ENCODE measurements at places on chromosomes 12 and 14.

DNA sequence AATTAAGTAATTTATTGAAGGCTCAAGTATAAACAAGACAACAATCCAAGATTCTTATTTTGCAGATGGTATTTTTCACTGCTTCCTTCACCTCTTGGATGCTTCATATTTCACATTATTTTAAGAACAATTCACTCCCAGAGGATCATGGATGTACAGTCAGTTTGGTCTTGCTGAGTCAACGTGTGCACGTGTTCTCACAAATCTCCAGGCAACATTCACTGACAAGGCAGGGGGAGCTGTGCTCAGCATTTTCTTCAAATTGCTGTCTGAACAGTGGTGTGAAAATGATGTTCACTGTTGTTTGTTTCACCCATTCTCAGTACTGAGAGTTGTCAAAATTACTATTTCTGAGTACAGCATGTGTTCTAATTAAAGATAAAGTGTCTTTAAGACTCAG lies 118.3 kb upstream of the SLC38A4 start:
- DNase-seq = peak; percentile 63

DNA sequence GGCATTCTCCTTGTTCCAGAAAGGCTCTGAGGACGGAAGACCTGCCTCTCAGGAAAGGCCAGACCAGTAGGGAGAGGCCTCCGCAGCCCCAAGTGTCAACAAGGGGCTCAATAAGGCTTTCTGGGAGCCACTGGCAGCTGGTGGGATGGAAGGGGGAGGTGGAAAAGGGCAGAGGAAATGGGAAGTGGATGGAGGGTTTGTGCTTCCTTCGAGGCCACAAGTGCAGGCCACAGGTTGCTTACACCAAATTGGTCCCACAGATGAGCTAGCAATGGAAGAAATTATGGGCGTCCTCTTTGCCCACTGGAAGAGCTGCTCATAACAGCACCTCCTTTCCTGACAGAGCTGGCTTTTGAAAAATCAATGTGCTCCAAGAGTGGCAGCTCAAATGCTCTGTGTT lies 28.2 kb downstream of the P2RX4 start:
- DNase-seq = no peak

- DNase-seq = no peak
These were observed 33.2 kb downstream of the RPH3A start for GRCh38 chr12:112824701-112825100.

DNA sequence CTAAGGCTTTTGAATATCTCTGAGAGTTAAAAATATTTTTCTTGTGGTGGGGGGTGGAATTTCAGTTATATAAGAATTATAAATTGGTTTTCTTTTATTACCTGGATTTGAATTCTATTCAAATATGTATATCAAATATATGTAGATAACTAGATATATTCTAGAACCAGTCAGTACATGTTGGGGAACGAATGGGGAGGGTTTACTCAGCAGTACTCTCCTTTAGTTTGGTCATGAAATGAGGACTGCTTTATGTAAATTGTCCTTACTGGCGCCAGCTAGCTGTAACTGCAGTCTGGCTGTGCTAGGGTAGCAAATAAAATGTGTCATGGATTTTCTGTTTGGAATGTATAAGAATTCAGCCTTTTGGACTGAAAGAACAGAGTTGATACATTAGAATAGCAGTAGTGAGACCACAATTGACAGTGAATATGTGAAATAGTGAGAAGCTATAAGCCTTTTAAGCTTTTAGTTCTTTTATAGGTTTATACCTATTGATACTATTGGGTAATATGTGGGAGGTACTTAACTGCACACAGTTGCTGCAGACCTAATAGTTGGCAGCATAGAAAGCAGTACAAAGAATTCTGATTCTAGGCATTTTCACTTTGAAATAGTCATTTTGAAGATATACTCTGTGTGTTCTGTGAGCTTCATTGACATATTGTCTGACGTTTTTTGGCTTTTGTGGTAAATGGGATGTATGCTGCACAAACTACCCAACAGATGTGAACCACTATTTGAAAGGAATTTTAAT lies 29.0 kb downstream of the ATF7IP start:
- peak; percentile 78 for DNase-seq

GRCh38 chr12:68509242-68509641 lies 101.5 kb upstream of the RAP1B start:
- DNase-seq = no peak

DNA sequence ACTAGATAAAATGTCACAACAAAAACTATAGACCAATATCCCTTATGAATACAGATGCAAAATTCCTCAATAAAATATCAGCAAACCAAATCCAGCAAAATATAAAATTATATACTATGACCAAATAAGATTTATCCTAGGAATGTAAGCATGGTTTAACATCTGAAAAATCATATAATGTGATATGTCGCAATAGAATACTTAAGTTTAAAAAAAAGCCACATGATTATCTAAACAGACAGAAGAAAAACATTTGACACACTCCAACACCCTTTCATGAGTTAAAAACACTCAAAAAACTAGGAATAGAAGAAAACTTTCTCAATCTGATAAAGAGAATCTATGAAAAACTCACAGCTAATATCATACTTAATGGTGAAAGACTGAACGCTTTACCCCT lies 20.3 kb downstream of the ANGEL1 start:
- DNase-seq = no peak

DNA sequence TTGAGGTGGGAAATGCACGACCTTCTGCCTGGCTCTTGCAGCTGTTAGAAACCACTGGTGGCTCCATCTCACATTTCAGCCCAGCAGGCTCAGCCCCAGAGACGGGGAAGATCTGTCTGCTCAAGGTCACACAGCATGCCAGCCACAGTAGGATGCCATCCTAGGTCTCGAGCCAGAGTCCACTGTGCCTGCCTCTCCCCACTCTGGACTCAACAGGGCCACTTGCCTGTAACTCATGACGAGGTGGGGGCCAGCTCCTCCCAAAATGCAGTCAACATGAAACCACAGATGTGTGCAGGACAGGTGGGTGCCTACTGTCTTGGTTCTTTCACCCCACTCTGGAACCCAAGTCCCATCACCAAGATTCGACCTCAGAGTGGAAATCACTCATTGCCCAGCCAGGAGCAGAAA lies 23.2 kb downstream of the BCL11B start:
- no peak for DNase-seq

DNA sequence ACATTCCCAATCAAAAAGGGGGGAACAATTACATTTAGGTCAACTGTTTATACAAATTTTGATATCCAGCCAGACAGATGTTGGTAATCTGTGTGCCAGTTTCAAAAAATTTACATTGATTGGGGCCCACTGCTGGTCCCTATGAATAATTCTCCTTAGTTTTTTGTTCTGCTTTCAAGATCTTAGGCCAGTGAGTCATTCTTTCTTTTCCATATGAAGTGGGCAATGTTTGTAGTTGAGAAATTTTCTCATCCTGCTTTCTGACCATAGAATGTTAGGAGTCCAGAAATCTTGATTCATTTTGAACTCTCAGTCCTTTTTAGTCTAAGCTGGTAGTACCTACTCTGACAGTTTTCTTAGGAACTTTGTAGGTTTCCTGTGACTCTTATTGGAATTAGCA lies 244.3 kb downstream of the DIO2 start:
- DNase-seq = no peak

- no peak for DNase-seq
These were observed 45.7 kb upstream of the GRIP1 start for GRCh38 chr12:66724616-66725015.

DNA sequence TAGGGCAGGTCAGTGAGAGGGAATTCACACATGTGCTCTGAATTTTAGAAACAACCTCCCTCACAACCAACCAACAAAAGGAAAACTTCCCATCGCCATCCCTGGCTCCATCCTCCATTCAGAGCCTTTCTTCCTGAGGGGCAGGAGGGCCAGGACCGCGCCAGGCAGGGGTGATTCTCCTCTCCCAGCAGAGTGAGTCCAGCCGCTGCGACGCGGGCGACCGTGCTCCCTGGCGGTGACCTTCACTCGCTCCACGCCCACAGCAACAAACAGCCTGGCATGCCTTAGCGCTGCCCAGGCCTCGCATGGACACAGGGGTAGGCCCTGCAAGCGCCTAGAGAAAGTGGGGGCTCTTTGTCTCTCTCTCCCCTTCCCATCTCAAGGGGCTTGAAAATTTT lies 3.7 kb downstream of the GALNT9 start:
- DNase-seq = no peak

DNA sequence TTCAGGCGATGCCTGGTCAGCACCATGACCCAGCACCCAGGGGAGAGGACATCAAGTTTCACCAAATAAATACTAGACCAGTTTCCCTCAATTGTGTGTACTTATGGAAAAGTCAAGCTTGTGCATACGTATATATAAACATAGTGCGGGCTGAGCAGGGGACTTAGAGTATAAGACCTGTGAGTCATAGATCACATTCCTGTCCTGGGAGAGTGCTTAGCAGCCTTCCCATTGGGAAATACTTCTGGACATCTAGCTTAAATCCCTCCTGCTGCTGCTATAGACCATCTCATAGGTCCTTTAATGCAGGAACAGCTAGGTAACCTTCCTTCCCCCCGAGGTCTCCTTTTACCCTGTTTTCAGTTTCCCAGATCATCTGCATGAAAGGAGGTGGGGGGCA lies 51.9 kb downstream of the PRMT8 start:
- peak; percentile 27 for DNase-seq

DNA sequence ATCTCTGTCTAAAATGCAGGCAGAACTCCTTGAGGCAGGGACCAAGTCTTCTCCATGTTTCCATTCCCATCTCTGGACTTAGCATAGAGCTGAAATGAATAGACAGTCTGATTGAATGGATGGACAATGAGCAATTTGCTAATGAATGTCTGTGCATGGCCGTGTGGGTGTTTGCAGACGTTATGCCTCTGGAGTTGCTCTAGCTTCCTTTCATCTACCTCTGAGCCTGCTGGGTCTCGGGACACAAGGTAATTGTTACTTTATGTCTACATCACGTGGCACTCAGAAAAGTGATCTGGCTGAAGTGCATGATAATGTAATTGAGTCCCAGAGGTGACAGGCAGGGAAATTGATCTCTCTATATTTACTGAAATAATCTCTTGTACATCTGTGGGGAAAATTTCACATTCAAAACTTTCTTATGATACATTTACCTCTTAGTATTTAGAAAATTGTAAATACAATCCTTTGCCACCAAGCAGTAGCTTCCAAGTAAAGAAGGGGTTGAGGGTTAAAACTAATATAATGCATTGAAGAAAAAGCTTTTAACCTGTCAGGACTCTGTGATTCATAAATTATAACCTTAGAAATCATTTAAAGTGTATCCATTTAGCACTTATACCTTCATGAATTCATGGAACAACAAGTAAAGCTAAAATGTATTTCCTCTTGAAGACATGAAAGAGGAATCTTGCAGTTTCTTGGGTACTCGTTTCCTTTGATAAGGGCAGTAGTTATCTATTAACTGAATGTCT lies 424.1 kb downstream of the APAF1 start:
- DNase-seq = no peak

DNA sequence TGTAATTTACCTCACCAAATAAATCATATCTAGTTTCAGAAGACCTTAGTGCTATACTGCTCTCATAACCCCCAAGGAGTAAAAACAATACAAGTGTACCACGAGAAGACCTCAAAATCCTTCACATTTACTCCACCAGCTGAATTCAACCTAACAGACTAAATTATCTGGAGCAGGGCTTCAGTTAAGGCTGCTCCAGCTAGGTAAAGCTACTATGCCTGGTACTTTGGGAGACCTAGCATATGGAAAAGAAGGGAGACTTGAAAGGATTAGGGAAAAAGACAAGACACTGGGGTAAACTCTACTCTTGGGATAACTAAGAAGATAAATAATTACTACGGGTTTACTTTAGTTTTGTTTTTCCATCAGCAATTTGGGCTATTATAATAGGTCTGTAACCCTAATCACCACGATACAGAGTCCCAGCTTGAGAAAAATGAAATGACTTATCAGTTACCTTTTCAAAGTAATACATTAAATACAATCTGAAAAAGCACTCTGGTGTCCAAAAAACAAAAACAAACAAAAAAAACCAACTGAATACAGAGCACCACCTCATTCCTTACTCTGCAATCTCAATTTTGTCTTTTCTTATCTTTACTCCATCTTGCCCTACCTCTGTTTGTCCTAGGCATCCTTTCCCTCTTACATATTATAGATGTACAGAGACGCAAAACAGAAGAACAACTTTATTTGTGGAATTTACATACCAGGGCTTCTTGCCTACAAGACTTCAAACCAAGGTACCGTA lies 2.1 kb downstream of the EML5 start:
- DNase-seq = no peak

- DNase-seq = no peak
These were observed 450.6 kb downstream of the DPF3 start for GRCh38 chr14:72443256-72443655.

DNA sequence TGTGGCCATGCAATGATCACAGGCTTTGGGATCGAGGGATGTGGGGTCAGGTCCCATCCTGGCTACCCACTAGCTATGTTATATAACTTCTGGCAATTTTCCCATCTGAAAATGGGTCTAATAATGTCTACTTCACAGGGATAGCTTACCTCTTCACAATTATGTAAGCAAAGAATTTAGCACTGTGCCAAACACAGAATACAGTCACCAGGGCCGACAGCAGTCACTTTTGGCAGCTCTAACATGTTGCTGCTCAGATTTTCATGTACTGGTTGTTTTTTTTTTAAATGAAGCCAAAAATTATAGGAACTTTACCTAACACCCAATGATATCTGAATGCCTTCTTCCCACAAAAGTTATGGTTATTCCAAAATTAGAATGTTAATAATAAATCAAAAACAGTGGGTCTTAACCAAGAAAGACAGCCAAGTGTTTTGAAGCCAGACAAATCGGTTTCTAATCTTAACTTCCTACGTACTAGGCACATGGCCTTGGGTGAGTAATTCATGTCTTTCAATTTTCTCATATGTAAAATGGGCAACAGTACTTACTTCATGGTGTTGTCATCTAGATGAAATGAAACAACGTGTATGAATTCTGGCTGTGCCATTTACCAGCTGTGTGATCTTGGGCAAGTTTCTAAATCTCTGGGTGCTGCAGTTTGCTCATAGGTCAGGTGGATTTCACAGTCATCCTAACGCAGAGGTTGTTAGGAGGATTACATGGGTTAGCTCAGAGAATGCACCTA lies 13.0 kb upstream of the PCED1B start:
- no peak for DNase-seq

DNA sequence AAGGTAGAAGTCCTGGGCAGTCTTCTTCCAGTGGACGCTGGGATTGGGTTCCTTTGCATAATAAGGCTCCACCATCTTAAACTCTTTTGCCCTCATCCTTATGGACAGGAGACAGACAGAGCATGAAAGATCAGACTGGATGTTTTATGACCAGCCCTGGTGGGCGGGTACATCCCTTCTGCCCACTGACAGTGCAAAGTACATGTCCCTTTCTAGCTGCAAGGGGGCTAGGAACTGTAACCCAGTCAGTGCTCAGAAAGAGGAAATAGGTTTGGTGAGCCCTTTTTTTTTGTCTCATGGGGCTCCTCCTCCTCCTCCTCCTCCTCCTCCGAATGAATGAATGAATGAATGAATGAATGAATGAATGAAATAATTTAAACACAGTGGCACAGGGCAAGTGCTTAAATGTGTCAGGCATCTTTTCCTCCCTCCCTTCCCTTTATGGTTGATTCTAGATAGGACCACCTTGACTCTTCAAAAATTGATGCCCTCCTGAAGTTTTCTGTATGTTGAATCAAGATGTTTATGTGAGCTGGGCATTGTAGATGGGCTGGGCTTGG lies 36.4 kb upstream of the HNF1A start:
- DNase-seq = no peak

GRCh38 chr14:47917344-47917954 lies 242.0 kb upstream of the MDGA2 start:
- peak; percentile 20 for DNase-seq
